GOT3 (cell line): ENCODE measurements at places on chromosomes 2 and 18.

- no peak for DNase-seq
Measured at GRCh38 chr18:4040391-4041092, 414.6 kb downstream of the DLGAP1 start.

DNA sequence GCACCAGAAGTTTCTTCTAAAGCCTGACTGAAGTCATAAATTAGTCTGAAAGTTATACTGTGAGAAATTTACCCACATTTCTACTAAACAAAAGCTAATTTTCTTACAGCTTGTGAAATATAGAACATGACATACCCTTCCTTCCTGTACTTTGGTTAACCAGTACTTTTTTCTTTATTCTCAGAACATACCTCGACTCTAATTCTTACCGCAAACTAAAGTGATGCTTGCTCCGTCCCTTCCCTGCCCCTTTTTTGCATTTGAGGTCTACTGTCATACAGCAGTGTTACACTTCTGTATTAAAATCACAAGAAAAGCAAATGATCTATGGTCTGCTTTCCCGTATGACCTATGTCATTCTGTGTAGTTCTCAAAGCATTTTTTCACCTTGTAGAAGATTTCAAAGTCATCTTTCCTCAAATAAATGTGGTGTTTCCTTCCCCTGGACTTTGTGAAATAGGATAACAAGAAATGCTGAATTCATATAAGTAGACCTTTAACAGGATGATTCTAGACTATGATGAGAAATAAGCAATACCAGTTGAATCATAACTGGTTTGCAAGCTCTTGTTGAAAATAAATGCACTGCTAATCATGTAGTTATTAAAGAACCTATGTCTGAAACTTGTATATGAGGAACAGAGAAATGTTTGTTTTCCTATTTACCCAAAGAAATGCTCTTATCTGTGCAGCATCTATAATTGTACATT lies 30.4 kb downstream of the CYTIP start:
- DNase-seq = no peak

DNA sequence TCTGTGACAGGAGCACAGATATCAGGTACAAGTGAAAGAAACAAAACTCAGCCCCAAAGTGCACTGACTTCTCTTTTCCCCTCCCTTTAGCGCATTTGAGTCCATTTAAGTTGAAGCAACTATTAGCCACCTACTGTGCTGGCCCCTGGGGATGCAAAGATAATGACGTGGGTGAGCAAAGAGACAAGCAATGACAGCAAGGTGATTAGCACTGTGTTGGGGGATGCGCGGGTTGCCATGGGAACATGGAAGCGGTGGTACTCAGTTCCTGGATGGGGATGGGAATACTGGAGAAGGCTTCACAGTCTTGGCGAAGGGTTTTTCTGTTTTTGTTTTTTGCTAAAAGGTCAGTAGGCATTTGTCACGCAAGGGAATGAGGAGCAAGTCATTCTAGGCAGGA lies 205.8 kb downstream of the LDLRAD4 start:
- DNase-seq = no peak

DNA sequence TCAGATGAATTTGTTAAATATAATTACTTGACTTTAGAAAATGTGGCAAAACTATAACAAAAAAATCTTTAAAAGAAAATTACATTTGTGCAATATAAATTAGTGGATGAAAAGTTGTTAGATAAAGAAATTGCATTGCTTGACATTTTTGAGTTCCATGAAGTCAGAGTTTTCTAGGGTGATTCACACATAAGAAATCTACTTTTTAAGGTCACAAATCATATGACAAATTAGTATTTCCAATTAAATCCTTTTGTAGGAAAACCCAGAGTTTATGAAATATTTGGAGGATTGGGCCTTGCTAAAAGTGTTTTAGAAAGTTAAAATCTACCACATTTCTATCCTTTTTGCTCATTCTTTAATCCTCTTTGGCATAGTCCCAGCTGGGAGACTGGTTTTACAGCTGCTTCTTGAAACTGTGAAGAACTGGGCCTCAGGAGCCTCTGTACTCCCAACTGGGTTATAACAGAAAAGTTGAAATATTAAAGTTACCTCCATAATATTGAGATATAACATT lies 289.2 kb downstream of the LRRTM4 start:
- no peak for DNase-seq

GRCh38 chr2:166568409-166568808 lies 74.4 kb upstream of the SCN7A start:
- no peak for DNase-seq

- DNase-seq = no peak
Measured at GRCh38 chr2:44392338-44392943, 30.7 kb downstream of the CAMKMT start.

DNA sequence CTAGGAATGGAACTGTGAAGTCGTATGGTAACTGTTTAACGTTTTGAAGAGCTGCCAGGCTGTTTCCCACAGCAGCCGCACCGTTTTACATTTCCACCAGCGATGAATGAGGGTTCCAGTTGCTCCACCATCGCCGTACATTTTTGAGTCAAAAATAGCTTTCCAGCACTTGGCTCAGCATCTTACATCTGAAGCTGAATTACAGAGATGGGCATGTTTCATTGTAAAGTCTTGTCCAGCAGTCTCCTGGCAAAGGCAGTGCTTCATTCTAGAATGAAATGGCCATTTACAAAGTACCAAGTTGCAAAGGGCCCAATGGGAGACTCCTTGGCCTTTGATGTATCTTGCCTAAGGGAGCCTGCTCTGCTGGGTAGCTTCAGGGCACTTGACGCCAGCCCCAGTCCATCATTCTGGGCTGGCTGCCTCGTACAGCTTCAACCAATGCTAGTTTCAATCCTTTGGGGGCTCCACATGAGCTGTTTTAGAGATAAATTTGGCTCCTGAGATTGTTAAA lies 45.1 kb downstream of the ATIC start:
- DNase-seq = no peak

DNA sequence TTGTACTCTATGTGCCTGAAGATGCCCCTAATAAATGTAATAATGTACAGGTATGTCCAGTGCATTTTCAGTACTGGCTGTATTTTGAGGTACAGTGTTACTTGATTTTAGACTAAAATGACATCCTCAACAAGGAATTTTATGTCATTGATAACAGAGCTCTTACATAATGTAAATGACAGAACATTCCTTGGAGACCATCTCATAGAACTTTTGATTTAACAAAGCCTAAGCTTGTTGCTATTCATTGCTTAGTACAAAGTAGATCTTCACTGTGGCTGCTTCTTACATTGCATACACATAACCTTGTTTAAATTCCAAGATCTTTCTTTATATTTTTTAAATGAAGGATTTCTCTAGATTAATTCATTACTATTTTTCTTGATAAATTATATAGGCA lies 24.1 kb downstream of the DYNC1I2 start:
- no peak for DNase-seq

DNA sequence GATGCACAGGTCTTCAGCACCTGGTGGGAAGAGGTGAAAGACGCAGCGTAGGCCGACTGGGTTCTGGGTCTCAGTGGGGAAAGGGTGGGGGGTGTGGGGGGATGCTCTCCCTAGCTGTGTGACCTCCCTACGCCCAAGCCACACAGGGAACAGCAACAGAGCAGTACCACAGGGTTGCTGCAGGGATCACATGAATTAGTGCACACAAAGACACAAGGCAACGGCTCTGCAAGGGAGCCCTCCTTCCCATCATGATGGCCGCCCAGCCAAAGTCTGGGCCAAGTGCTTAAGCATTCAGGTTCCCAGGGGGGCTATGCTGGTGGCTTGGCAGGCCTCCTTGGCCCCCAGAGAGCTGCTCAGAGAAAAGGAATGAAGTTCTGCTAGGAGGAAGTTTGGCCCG lies 28.2 kb upstream of the GBX2 start:
- DNase-seq = no peak

DNA sequence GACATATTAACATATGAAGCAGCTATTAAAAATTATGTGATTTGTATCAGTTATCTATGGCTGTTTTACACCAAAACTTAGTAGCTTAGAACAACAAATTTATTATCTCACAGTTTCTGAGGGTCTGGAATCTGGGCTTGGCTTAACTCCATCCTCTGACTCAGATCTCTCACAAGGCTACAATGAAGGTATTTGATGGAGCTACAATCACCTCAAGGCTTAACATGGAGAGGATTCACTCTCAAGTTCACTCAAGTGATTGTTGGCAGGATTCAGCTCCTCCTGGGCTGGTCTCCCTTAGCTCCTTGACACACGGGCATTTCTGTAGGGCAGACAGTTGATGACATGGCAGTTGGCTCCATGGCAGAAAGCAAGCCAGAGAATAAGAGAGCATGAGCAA lies 133.0 kb upstream of the SLC14A2 start:
- no peak for DNase-seq

DNA sequence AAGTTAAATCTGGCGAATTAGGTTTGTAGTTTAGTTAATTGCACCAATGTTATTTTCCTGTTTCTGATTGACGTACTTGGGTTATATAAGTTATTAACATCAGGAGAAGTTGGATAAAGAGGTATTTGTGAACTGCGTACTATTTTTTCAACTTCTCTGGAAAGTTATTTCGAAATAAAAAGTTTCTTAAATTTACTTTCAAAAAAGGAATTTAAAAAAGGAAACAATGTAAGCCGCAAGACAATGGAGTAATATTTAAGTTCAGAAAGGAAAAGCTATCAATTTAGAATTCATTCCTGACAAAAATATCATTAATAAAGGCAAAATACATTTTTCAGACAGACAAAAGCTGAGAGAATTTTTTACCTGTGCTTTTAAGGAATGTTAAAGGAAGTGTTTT lies 47.7 kb downstream of the RAB10 start:
- no peak for DNase-seq

DNA sequence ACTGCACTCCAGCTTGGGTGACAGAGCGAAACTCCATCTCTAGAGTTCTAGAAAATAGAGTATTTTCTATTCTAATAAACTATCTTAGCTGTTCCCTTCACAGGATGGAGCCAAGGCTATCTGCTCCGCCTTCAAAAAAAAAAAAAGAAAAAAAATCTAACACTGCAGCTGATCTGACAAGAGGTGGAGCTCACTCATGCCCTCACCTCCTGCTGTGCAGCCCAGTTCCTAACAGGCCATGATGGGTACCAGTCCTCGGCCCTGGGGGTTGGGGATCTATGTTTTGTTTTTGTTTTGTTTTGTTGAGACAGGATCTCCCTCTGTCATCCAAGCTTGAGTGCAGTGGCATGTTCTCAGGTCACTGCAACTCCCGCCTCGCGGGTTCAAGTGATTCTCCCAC lies 3.0 kb downstream of the WDSUB1 start:
- no peak for DNase-seq

GRCh38 chr2:35857498-35857897 lies 498.1 kb upstream of the CRIM1 start:
- no peak for DNase-seq

DNA sequence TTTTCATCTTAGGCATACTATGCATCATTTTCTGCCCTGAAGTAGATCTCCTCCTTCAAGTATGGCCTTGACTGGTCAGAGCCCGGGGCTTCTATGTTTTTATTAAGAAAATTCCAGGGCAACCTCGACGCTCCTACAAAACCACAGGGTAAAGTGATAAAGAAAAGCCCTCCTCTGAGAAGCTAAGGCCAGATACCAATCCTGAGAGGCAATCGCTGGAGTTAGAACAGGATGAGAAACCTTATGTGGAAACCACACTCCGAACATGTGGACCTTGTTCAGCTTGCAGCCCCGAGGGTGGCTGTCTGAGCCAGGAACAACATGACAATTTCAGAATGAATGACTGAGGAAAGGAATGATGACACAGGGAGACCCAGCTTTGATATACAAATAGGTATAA lies 35.6 kb downstream of the RMC1 start:
- no peak for DNase-seq
